HT1080 (cell line): ENCODE measurements at places on chromosomes 7 and 10.

DNA sequence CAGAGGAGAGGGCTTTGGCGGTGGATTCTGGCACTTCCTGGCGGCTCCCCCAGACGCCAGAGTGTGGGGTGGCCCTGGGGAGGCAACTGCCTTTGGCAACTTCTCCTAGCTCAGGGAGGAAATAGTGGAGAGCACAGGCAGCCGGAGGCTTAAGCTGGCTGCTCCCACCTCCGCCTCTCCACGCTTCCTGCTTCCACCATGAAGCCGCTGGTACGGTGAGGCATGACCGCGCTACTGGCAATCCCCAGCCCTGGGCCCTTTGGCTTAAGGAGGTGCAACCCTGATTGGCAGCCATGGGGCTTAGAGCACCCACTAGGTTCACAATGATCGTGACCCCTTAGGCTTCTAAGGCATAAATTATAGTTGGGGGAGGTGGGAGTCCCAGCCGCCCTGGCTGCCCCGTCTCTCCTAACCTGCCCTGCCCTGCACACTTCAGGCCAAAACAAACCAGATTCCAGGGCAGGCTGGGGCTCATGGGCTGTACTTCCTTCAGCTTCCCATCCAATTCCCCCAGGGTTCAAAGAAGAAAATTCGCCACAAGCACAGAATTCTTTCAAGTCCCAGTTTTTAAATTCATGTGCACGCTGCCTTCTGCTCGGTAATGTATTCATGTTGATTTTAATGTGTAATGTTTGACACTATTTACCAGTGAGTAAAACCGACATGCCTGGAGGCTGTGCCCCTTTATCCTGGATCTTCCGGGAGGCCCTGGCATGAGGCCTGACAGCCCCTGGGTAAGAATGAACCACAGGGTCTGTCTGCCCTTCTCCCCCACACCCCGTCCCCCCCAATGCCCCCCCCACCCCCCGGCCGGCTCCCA is 90.7 kb upstream of the LRRC4 start:
- DNase-seq: no peak

DNA sequence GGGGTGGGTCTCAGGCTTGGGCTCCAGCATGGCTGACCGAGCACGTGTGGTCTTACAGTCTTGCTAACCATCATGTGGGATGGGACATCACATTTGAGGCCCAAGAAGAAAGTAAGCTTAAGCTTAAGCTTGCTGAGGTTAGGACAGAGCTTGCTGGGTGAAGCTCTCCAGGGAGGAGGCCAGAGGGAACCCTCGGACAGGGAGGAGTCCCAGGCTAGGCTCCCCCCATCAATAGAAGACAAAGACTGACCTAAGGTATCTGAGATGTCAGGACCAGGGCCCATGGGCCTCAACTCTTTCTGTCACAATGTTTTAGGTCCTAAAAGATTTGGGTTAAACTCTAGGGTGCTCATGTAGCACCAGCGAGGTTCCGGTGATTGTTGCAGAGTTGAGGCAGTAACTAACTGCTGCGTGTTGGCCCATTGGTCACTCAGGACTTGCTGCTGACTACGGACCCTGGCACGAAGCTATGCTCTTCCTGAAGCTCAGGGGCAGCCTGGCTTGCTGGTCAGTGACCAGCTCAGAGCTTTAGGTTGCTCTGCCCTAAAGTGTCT is 10.5 kb downstream of the AKR1E2 start:
- no peak for DNase-seq

- no peak for DNase-seq
Measured at GRCh38 chr10:17662193-17663138, 18.5 kb downstream of the STAM start.

GRCh38 chr7:45579391-45579801 is 5.2 kb downstream of the ADCY1 start:
- no peak for DNase-seq

GRCh38 chr10:97714401-97715258 is 1.1 kb downstream of the MARVELD1 start:
- DNase-seq: peak; percentile 64

DNA sequence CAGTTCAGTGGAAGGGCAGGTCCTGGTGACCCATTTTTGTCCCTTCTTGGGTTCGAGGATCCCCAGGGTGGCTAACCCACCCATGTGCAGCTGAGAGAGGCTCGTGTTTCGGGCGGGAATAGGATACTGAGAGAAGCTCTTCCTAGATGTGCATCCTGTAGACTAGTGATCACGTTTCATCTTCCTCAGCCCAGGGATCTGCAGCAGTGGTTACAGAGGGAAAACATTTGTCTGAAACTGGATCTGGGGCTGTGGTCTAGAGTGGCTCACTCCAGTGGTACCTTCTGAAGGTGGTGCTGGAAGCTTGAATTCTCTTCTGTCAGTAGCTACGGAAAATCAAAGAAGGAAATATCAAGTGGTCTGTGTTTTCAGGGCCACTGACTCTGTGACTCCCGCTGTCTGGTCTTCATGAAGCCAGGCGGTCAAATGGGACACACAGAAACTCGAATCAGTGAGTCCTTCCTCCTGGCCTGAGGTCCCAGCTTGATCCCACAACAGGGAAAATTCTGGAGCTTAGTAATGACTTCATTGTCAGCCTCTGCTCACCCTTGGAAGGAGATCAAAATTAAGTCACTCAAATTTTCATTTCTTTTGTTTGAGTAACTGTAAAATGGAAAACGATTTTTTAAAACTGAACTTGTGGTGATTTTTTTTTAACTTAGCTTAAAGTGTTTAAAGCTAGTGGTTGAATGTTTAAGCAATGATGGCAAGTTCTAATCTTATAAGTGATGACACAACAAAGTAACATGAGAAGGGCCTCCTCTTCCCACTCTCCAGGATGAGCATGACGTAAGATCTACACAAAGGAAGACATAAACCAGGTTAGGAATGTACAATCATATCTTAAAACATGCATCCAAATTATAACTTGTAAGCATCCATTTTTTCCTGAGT is 469.3 kb upstream of the KLF6 start:
- peak; percentile 59 for DNase-seq

DNA sequence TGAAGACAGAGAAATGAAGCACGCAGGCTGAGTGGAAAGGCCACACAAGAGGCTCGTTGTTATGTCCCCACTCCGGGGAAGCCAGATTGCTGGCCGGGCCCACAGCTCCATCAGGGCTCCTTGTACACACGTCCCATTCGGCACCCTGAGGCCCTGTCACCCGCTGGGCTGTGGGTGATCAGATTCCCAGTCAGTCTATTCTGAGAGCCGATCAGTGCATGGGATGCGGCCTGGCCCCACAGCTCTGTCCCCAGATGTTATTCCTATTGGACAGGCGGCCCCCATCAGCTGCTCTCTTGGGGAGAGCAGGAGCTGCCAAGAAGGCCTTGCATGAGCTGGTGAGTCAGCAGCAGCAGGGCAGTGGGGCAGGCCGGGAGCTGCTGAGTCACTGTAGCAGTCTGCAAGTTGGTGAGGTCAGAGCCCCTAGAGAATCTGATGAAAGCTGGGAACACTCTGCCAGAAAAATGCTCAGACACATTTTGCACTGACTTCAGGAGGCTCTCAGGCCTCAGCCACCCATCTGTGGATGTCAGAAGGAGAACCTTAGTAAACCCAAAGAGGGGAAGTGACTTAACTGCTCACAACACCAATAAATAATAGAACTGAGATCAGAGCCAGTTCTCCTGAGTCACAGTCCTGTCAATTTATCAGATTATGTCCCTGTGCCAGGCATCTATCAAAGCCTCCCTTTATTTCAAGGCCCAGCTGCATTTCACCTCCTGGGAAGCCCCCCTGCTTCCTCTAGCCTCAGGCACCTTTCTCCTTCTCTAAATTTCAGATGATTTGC is 9.4 kb upstream of the PSAP start:
- peak; percentile 100 for DNase-seq
